ENCODE measurements at places on chromosomes 4 and X. TPM values are rescaled to one million over a fixed set of nuclear protein-coding genes. Genes with fewer than 3 reads are reported as not detected.

The FRMPD3 gene
- total RNA-seq = not detected

The ZNF157 gene
- total RNA-seq = 0.32 TPM

The DMD gene
- total RNA-seq = not detected

The TEX13D gene
- total RNA-seq = not detected

The WNK3 gene
- total RNA-seq = 0.03 TPM

The IL3RA gene
- 0.61 TPM for total RNA-seq

The ZNF275 gene
- 20.8 TPM for total RNA-seq

The CDKL2 gene
- 0.45 TPM for total RNA-seq

The MAGEB2 gene
- not detected for total RNA-seq

The GNRHR gene
- not detected for total RNA-seq

The PAGE1 gene
- not detected for total RNA-seq

The RBM46 gene
- total RNA-seq = not detected

The BCOR gene
- 41.5 TPM for total RNA-seq

The PRRG3 gene
- not detected for total RNA-seq

The GLRA3 gene
- not detected for total RNA-seq

The PNMA6A gene
- 0.24 TPM for total RNA-seq

The ZBTB49 gene
- 5.2 TPM for total RNA-seq

The WDFY3 gene
- total RNA-seq = not detected

The CYSLTR1 gene
- total RNA-seq = 2.8 TPM

The GAGE2A gene
- not detected for total RNA-seq

The DMRTC1 gene
- total RNA-seq = not detected

The MND1 gene
- total RNA-seq = 38.3 TPM
